ENCODE measurements at places on chromosomes 13 and 19.

GRCh38 chr13:111115965-111116521, 933 bp downstream of the ARHGEF7 start:
- peak; percentile 71 for DNase-seq

DNA sequence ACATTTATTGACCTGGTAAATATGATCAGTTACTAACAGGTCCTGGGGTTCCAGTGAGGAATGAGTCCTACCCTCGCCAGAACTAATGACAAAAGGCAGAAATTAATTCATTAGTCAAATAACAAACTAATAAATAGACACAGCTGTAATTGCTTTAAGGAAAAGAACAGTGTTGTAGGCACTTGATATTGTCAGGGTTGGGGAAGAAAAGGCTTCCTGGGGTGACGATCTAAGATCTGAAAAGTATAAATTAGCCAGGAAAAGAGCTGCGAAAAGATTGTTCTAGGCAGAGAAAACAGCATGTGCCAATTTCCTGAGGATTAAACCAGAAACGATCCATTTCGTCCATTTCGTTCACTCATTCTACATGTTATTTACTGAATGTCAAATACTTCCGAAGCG, 670 bp upstream of the CHAF1A start:
- no peak for DNase-seq

DNA sequence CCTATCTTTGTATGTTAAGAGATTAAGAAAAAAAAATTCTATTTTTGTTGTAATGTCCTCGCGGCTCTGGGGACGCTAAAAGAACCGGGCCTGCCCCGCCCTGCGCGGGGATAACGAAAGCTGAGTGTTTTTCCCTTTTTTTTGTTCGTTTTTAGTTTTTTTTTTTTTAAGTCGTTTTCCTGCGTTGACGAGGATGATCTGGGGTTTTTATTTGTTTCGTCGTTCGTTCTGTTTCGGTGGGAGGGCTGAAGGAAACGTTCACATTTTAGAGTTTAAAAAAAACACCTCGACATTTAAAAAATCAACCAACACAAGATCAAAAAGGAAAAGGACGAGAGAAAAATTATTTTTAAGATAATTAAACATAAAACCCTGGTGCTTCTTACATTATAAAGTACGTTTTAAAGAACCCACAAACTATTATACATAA, 5.6 kb downstream of the LYL1 start:
- DNase-seq, result no peak

DNA sequence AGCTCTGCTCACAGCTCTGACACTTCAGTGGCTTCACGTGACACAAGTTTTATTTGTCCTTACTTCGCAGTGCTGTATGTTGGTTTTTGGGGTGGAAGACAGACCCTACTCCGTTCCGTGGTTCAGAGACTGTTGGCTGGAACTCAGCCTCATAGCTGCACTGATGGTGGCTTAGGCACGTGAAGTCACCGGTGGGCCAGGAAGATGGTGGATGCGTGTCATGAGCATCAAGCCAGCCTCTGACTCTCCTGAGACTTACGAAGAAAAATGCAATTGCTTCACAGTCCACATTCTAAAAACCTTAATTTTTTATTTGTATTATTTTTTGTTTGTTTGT, 161.4 kb upstream of the SOX1 start:
- no peak for DNase-seq

GRCh38 chr13:46035066-46035465, 17.5 kb downstream of the ZC3H13 start:
- no peak for DNase-seq

GRCh38 chr19:2042485-2043250, 8.4 kb downstream of the MKNK2 start:
- DNase-seq, result no peak

DNA sequence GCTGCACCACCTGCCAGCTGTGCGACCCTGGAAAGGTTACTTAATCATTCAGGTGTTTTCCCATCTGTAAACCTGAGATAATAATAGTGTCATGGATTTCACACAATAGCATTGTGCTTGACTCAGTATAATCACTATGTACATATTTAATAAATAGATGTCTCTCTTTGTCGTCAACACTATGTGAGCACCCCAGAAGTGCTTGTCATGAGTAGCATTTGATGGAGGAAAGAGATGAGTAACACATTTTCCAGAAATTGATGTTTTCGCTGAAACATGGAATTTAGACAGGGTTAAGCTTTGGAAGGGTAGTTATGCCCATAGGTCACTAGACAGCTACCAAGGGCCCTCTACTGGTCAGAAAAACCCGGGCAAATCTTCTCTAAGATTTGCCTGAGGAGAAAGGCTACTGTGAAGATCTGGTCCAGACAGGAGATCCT, 9.5 kb upstream of the MBNL2 start:
- peak; percentile 46 for DNase-seq

DNA sequence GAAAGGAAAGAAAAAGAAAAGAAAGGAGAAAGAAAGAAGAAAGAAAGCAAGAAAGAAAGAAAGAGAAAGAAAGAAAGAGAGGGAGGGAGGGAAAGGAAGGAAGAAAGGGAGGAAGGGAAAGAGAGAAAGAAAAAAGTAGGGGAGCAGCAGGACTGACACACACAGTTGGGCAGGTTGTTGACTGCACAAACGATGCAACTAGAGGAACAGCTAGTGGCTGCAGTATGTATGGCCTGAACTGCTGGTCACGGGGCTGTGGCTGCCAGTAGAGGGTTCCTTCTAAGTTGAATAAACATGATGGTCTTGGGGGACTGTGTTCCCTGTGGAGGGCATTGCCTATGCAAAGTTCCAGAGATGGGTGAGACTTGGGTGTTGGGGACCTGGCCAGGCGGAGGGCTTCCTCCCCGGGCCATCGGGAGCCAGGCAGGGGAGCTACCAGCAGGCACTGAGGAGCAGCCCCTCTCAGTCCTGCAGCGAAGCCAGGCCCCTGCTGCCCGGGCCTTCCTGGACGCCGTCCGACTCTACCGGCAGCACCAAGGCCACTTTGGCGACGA, 16.7 kb upstream of the COLGALT1 start:
- no peak for DNase-seq

DNA sequence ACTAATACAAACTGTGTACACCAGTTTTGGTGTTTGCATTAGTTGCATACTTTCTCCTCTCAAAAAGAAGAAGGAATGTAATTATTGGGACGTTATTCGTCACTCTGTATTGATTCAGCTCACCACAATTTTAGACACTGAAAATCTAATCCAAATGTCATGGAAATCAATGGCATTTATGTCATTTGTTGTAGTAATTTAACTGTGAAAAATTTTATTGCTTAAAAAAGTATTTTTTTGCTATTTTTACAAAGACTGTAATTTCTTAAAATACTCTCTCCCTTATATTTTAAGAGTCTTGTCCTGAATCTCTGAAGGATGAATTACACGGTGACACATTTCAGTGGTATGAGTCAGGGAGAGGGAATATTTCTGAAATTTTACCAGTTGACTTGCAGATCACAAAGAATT, 2117.6 kb downstream of the PCDH9 start:
- DNase-seq, result peak; percentile 52

DNA sequence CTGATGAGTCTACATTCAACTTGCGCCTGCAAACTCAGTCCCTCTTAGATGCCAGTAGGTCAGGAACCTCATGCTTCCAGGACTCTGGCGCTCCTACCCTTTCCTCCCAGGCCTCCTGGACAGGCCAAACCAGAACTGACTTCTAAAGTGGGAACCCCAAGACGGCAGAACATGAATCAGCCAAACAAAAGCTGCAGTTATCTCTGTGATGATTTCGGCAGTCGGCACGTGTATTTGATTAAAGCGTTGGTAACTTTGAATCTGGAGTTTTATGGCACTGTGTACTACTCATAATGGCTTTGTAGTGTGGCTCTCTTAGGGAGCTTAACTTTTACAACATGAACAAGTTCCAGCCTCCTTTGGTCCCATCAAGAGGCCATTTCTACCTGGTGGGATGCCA, 13.7 kb downstream of the ACTN4 start:
- DNase-seq, result no peak

- peak; percentile 96 for DNase-seq
These were observed 47.7 kb upstream of the USPL1 start for GRCh38 chr13:30569901-30570576.

Measured in astrocyte of the spinal cord (primary cell).